ENCODE measurements at places on chromosomes 5 and 9. TPM values are rescaled to one million over a fixed set of nuclear protein-coding genes. Genes with fewer than 3 reads are reported as not detected.

The ACTBL2 gene
- under 0.01 TPM for total RNA-seq

The WDR38 gene
- not detected for total RNA-seq

The SLC36A2 gene
- not detected for total RNA-seq

The CDC20B gene
- under 0.01 TPM for total RNA-seq

The PPP3R2 gene
- total RNA-seq: not detected

The PCDHGA12 gene
- total RNA-seq: 2.8 TPM

All from lung microvascular endothelial cell (primary cell).